Effector memory CD8-positive, alpha-beta T cell (primary cell): ENCODE measurements at places on chromosomes 7 and 10.

DNA sequence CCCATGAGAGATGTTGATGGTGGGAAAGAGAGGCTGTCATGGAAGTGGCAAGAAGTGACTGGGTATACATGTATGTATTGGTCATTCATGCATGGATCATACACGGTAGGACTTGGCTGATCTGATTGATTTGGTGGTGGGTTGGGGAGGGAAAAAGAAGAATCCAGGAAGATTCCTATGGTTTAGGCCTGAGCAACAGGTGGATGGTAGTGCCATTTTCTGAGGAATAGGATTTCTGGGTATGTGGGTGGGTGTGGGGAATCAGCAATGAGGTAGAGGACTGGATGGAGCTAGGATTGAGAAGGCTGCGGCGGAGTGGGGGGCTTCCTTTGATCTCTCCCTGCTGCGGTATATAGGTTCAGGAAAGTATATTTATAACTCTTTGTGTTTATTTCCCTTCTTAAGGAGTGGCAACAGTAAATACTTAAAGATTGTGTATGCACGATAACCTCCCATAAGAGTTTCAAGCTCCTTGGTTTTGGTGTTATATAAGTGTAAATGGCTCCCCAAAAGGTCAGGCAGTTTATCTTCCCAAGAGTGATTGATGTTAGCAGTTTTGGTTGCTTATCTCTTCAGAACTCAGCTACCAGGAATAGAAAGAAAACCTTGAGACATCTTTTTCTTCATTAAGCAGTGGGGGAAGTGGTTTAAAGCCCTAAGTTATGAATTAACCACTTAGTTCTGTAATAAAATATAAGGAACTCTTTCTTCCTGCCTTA is 100.1 kb downstream of the LSMEM1 start:
- DNase-seq = no peak

DNA sequence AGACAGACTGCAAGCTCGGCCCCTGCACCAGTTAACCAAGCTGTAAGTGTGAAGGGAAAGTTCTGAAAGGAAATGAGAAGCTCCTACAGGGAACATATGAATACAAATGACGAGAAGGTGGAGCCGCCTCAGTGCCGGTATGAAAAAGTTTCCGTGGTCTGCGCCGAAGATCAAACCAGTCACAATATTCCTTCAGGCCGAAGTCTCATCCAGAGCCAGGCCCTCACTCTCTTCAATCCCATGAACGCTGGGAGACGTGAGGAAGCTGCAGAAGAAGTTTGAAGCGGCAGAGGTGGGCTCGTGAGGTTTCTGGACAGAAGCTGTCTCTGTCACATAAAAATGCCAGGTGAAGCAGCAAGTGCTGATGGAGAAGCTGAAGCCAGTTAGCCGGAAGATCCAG is 71.9 kb downstream of the CFAP46 start:
- DNase-seq = no peak

DNA sequence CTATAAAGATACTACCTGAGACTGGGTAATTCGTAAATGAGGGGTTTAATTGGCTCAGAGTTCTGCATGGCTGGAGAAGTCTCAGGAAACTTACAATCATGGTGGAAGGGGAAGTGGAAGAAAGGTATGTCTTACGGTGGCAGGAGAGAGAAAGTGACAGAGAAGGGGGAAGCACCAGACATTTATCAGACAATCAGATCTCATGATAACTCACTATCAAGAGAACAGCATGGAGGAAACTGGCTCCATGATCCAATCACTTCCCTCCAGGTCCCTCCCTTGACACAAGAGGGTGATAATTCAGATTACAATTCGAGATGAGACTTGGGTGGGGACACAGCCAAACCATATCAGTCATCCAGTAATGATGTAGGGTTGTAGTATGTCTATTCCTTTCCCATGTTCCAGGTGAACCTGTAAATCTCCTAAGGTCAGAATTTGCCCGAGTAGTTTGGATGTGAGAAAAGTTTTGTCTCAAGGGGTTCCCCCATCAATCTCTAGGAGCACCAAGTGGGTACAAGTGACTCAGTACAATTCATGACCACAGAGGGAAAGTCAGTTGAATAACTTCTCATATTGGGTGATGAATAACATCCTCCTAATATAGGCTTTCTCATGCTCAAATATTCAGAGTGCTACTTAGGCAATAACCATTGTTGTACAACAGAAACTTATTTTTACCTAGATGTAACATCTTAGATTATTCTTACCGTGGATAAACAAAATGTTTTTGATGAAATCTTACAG is 39.7 kb upstream of the MTPN start:
- DNase-seq = no peak

DNA sequence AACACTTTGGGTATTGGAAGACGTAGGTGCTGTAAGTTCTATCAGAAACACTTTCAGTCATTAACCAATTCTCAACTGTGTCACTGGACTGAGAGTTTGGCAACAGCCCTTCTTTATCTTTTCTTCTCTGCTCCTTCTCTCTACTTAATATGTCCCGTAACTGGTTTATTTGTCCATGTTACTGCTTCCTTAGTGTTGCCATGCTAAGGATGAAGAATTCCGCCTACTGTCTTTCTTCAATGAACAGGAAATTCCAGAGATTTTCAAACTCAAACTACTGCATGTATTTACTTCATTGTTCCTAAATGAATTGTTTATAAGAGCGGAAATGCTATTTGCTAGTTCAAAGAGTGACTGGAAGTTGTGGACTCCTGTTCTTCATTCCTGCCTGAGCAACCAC is 143.7 kb downstream of the TAX1BP1 start:
- DNase-seq = no peak

GRCh38 chr7:41880107-41880506 is 177.2 kb upstream of the INHBA start:
- no peak for DNase-seq

DNA sequence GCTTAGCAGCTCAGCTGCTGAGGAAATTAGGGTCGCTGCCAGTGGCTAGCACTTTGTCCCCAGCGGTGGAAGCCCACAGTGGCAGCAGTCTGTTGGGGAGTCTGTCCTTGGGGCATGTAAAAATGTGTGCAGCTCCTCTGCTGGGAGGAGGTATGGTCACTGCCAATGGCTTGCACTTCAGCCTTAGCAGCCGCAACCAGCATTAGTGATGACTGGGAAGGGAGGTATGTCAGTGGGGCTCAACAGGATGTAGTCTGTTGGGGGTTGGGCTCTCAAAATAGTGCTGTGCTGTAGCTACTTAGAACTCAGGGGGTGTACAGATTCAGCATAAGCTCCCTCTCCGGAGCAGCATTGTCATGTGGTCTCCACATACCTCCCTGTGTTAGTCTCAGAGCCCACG is 189.9 kb downstream of the ZEB1 start:
- DNase-seq = no peak

DNA sequence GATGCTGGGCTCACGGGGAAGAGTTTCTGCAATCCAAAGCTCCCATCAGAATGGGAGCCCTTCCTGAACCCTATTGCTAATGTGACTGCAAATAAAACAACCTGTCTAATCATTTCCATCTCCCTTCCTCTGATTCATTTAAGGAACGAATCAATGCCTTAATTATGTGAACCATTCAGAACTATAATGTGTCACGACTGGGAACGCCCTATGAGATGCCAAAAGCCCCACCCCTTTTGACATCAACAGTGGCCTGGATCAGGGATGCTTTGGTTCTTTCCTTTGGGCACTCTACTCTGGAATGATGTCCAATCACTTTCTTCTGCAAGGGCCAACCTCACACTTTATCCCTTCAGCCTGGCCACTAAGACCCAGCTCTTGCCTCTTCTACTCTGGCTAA is 195.4 kb upstream of the AOAH start:
- no peak for DNase-seq

DNA sequence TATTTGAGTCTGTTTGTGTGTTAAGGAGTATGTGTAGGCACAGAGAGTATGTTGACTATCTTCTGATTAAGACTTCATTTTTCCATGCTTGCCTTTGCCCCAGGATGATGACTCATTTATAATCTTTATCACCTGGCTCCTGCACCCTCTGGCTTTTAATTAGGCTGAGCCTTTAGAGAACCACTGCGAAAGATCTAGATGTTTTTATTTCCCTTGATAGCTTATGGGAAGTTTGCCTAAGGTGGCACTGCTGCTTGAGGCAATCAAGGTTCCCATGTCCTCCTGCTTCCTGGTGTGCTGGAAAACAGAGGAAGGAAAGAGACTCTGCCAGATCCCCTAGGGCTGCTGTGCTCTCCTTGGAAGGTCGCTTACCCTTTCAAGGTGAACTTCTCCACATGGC is 114.6 kb downstream of the ARL4A start:
- no peak for DNase-seq

GRCh38 chr10:90138844-90139243 is 437.5 kb downstream of the KIF20B start:
- DNase-seq = no peak

DNA sequence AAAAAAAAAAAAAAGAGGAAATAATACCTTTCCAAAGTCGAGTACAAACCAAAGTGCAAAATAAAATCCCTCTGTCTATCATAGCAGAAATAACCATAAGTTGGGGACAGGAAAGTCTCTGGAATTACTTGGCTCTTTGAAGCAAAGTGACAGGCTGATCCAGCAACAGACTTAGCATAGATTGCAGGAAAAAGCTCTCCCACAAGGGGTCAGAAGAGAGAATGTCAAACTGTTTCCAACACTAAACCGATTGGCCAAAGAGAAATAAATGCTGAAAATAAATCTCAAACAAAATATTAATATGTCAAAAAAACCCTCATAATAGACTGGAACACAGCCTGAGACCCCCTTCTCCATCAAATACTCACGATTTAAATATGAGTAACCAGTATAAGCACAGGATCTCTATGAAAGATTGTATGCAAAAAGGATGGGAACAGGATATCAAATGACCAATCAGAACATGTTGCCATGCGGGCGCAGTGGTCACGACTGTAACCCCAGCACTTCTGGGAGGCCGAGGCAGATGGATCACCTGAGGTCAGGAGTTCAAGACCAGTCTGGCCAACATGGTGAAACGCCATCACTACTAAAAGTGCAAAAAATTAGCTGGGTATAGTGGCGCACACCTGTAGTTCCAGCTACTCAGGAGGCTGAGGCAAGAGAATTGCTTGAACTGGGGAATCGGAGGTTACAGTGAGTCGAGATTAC is 1000.7 kb upstream of the LRRN3 start:
- DNase-seq = no peak

GRCh38 chr10:63760034-63760707 is 239.0 kb downstream of the REEP3 start:
- DNase-seq = no peak

DNA sequence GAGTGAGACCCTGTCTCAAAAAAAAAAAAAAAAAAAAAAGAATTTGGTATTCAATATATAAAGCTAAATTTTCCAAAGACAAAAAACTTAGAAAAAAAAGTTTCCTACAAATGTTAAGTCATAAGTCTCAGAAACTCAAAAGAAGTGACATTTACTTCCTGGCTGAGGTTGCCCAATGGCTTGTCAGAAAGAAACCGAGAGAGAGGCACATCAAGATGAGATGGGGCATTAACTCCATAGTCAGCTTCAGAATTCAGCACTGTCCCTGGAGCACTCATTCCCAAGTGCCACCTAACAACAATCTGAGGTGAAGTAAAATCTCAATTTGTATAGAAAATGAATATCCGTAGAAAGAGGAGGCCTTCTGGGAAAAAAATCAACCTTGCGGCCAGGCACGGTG is 6.8 kb upstream of the SPOCK2 start:
- no peak for DNase-seq

DNA sequence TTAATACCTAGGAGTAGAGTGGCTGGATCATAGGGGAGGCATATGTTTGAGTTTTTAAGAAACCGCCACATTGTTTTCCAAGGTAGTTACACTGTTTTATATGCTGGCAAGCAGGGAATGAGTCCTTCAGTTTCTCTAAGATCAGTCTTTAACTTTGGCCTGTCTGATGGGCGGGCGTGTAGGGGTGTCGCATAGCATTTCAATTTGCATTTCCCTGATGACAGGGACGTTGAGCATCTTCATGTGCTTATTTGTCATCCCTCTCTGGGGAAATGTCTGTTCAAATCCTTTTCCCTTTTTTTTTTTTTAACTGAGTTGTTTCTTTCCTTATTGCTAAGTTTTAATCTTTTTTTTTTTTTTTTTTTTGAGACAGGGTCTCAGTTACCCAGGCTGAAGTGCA is 9.8 kb downstream of the MTG1 start:
- DNase-seq = no peak

- no peak for DNase-seq
These were observed 1.1 kb downstream of the TET1 start for GRCh38 chr10:68560943-68561864.

GRCh38 chr10:31864834-31865518 is 63.7 kb downstream of the ARHGAP12 start:
- DNase-seq = no peak

DNA sequence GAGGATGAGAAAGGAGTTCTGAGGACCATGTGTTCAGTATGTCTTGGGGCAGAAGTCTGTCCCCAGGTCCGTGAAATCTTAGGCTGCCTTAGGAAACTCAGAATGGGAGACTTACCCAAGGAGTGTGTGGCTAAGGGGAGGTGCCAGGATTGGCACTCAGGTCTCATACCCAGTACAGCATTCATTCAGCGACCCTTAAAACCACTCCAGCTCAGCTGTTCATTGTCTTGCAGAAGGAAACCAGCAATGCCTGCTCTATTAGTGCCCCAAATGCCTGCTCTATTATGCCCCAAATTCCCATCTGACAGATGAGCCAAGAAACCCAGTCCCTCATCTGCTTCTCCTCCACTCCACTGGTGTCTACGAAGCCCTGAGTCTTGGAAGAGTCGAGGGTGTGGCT is 147.8 kb downstream of the NEURL1 start:
- DNase-seq = no peak

DNA sequence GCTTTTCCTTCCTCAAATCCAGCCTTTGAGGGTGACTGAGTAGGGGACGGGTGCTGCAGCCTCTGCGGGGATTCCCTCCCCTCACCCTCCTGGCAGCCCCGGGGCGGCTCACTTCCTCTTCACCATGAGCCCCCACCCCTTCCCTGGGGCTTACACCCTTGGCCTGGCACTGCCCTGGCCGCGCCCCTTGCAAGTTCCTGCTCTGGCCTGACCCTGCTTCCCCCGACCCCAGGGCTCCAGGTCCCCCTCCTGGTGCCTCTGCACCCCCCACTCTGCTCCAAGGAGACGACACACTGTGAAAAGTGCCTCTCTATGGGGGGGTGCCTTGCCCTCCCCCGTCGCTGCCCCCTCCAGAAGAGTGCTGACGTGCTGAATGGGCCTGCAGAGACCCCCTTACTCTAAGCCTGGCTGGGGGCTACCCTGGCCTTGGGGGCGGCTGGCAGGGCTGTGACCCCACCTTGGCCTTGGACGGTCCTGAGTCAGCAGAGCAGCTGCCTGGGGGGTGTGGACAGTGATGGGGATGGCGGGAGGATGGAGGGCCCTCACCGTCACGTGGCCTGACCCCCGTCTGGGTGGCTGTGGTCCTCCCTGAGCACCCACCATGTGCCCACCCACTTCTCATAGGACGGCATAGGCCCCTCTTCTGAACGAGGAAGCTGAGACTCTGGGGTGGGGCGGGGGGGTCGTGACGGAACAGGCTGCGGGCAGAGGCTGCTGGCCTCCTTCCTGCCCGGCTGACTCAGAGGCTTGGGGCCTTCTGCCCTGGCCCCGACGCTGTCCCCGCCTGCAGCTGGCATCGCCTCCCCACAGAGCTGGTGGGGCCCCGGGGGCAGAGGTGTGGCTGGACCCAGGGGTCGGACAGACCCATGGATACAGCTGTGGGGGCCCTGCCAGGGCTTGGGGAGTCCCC is 9.8 kb downstream of the LFNG start:
- DNase-seq = peak; percentile 57

- no peak for DNase-seq
These were observed 40.8 kb downstream of the RGS10 start for GRCh38 chr10:119501690-119502089.

GRCh38 chr10:97686301-97686961 is 610 bp downstream of the AVPI1 start:
- DNase-seq = no peak
